ENCODE measurements at places on chromosomes 4 and X.

DNA sequence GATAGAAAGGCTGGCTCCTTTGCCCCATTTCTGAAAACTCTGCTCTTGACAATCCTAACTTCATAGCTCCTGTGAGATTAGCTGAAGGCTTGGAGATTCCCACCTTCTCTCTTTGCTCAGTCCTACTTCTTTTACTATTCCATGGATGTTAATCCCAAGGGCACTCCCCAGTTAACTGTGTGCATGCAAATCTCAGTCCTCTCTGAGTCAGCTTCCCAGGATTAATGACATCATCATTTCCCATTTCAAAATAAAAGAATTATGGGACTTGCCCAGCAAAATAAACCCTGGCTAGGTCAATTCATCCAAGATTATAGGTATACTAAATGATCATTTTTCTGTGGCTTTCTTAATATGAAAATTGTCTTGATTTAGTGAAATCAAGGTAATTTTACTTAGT lies 328.6 kb upstream of the NR3C2 start:
- no peak for DNase-seq

DNA sequence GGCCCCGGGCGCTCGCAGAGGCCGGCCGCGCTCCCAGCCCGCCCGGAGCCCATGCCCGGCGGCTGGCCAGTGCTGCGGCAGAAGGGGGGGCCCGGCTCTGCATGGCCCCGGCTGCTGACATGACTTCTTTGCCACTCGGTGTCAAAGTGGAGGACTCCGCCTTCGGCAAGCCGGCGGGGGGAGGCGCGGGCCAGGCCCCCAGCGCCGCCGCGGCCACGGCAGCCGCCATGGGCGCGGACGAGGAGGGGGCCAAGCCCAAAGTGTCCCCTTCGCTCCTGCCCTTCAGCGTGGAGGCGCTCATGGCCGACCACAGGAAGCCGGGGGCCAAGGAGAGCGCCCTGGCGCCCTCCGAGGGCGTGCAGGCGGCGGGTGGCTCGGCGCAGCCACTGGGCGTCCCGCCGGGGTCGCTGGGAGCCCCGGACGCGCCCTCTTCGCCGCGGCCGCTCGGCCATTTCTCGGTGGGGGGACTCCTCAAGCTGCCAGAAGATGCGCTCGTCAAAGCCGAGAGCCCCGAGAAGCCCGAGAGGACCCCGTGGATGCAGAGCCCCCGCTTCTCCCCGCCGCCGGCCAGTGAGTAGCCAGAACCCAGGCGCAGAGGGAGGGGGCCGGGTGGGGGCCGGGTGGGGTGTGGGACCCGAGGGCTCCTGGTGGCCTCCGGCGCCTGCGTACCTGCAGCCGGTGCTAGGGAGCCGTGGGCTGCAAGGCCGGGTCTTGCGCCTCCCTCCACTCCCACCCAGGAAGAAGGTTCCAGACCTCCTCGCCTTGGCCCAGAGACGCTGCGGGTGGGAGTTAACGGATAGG lies 534 bp downstream of the MSX1 start:
- DNase-seq, result no peak

GRCh38 chr4:74789518-74789917 lies 4.8 kb downstream of the BTC start:
- no peak for DNase-seq

DNA sequence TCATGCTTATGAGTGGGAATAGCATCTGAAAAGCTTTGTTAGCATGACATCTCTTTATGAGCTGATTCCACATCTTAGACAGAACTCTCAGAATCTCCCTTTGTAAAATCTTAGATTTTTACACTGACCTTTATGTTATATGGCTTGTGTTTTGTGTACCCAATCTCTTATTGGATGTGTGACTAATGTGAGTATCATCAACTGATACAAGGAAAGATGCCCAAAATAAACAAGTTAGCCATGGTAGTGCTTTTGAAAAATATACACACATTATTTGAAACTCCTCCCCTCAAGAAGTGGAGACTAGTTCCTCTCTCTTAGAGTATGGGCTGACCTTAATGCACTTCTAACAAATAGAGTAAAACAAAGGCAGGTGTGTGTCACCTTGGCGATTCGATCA lies 160.1 kb upstream of the NRK start:
- no peak for DNase-seq

DNA sequence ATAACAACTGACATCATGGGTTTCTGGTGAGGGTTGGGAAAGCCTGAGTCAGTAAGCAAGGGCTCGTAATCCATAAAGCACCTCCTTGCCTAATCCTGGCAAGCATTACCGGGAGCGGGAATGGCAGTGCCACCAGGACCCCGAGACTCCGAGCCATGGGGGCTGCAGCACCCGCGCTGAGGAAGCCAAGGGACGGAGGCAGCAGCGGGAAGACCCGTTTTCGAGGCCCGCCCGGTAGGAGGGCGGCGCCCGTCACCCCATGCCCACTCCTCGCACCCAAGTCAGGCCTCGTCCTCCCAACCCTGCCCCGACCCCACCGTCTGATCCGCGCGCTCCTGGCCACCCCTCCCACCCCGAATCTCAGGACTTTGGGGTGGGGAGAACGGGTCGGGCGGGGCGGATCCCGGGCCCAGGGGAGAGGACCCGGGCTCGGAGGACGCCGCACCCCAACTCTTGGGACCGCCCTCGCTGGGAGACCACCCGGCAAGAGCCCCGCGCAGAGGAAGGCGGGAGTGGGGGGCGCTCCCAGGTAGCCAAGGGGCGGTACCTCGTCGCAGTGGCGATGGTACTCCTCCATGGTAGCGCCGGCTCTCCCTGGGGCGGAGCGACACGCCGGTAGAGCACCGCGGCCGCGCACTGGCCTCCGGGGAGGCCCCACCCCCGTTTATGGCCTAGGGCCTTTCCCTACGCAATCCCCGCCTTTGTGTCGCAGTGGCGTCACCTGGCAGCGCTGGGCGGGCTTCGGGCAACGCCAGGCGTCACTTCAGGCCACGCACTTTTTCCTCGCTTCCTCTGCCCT lies at the start of gene DYNLT3:
DYNLT3 (minus strand) TSS at position 638 of the 799 bp plus-strand sequence; CDS start at position 577, 61 bp downstream.
- peak; percentile 85 for DNase-seq

DNA sequence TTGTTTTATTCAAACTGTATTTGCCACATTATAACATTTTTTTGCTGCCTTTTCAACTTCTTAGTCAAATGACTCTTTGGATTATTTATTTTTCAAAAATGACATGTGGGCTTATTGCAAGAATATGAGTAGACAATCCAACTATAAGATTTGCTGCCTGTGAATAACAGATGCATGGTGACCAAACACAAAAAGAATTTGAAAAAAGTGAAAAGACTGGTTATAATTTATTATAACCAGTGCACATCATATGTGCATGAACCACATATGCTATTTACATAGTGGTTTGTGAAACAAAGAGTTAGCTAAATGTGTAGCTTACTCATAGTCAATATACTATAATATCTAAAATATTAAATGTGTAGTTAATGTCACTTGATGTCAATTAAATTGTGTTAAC lies 2086.8 kb downstream of the ARAP2 start:
- no peak for DNase-seq

DNA sequence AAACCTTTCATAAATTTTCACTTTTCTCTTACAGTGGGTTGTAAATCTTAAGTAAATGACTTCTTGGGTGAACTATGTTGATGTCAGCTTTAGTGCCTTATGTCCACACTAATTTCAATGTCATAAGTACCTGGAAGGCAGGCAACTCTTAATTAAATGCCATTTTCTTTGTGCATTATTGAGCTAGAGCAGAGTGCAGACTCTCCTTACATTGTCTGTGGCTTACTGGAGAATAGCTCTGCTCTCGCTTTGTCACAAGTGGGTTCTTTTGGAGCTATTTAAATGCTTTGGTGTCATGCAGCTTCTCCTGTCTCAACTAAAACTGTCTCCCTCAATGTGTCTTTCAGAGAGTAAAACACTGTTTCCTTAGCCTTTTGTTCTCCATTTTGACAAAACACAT lies 411.6 kb downstream of the STIM2 start:
- DNase-seq, result no peak

DNA sequence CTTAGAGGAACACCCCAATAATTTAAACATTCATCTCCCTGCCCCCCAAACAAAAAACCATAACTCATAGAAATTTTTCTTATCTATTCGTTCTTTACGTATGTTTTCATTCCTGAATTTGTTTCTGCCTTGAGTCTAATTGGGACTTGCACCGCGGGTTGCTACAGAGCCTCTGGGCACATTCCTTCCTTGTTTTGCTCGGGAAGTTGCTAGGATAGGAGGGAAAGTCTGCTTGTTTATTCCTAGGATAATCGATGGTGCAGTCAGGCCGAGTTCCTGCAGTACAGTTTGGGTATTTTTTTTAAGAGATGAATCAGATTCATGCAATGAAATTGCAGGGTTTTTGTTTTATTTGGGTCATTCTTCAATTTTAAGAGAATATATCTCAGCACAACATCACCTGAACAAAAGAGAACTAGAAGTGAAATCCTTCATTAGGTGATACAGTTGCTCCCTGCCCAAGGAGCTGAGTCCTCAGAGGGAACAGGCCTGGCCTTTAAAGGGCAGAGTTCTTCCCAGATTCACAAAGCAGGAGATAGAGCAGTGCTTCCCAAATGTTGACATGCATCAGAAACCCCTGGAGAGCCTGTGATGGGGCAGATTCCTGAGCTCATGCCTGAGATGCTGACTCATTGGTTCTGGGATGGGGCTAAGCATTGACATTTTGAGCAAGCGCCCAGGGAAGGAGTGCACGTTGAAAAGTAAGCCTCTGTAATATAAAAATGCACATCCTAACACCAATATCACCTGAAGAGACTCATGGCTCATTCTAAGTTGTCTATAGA lies 114.9 kb upstream of the FAM9B start:
- DNase-seq, result no peak

- DNase-seq, result peak; percentile 72
These were observed 20.5 kb downstream of the TRIM61 start for GRCh38 chr4:164956766-164957643.

DNA sequence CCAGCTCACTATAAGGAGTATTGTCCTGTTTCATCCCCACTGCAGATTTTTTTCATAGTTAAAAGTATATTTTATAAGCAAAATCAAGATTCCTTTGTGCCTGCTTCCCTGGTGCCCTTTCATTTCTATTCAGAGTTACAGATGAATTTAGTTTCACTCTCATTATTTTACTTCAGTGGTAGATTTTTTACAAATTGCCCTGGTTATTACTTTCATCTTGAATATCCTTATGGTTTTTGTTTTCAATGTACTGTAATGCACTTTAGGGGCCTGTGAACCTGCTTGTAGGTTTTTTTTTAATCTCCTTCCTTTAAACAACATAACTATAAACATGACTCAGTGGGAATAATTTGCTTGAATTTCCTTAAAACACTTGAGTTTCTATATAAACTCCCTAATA lies 126.8 kb downstream of the GPR143 start:
- no peak for DNase-seq

GRCh38 chr4:127656047-127656680 lies 23.4 kb downstream of the INTU start:
- DNase-seq, result no peak

- DNase-seq, result no peak
These were observed 110.7 kb upstream of the TLR3 start for GRCh38 chr4:185958094-185958747.

DNA sequence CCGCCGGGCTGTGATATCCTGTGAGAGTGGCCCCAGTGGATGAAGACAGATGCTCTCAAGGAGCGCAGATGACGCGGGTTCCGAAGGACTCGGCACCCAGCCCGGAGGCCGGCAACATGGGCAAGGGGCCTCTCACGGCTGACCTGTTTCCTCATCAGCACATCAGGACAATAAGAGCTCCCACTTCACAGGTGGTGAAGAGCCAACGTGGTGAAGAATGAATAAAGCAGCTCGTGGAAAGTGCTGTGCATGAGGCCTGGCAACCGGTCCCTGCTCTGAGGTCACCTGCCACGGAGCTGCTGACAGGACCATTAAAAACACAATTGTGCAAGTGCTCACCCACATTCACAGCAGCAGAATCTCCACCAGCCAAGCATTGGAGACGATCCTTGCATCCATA lies 22.9 kb downstream of the ABLIM2 start:
- no peak for DNase-seq

DNA sequence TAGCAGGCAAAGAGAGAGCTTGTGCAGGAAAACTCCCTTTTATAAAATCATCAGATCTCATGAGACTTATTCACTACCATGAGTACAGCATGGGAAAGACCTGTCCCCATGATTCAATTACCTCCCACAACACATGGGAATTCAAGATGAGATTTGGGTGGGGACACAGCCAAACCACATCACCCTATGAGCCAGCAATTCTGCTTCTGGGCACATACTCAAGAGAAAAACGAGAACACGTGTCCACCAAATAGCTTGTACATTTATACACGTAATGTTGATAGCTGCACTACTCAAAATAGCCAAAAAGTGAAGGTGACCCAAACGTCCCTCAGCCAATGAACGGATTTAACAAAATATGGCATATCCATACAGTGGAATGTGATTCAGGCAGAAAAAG lies 94.5 kb upstream of the DHRSX start:
- DNase-seq, result no peak

- DNase-seq, result no peak
These were observed 24.0 kb downstream of the CEP44 start for GRCh38 chr4:174307694-174308093.

DNA sequence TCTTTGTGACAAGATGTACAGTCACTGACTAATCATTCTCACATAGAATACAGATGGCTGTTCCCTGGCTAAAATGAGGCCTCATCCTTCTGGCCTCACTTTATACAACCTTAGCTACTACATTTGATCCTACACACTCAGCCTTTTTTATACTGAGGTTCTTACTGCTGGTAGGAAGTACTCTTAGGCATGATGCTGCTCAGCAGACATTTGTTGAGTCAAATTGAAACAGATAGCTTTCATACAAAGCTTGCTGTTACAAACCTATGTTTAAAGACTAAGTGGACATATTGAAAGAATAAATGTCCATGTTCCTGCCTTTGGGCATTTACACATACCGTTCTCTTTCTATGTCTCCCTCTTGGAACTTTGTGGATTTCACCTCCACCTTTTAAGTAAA lies 154.9 kb downstream of the NPFFR2 start:
- no peak for DNase-seq
